Common myeloid progenitor, CD34-positive (primary cell): ENCODE measurements at places on chromosomes 12 and 14.

DNA sequence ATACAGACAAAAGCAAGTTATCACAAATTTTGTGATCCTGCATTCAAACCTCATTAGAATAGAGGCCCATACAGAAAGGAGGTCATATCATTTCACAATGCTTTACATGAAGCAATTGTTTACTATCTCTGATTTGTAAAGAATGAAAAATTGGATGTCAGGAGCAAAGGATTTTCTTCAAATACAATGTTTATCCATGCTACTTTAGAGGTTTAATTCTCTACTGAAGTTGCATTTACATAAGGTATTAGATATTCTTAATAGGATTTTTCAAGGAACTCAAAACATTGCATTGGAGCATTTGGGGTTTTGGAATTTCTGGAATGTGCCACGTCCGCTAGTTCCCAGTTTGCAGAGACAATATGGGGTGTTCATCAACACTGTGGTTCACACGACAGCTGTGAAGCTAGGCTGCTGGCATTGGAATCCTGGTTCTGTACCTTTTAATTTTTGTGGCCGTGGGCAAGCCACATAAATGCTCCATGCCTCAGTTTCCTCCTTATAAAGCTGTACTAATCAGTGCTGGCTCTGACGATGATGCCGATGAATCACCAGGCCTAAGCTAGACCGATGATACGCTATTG lies 174.8 kb downstream of the APAF1 start:
- H3K4me3 ChIP-seq, result no peak overlapping the region
- no peaks in the 10 kb centered on the region for H3K4me1 ChIP-seq
- H3K27ac ChIP-seq, result no peak overlapping the region
- peaks cover 8% of the 10 kb centered on the region for H3K27me3 ChIP-seq
- DNase-seq, result no peak
- no peaks in the 10 kb centered on the region for H3K36me3 ChIP-seq

GRCh38 chr14:65179918-65180724 lies 77.8 kb upstream of the MAX start:
- H3K36me3 ChIP-seq, result no peaks in the 10 kb centered on the region
- DNase-seq, result peak; percentile 76

- no peaks in the 10 kb centered on the region for H3K36me3 ChIP-seq
- no peak for DNase-seq
- no peak overlapping the region for H3K4me3 ChIP-seq
- no peak overlapping the region for H3K27ac ChIP-seq
- no peaks in the 10 kb centered on the region for H3K27me3 ChIP-seq
Measured at GRCh38 chr14:101301011-101301410, 260.3 kb upstream of the DIO3 start.

GRCh38 chr14:34713122-34713680 lies 1.2 kb downstream of the CFL2 start:
- no peaks in the 10 kb centered on the region for H3K27me3 ChIP-seq
- peaks cover 2% of the 10 kb centered on the region for H3K4me1 ChIP-seq
- H3K27ac ChIP-seq, result peak overlapping the region; percentile 85
- no peak for DNase-seq

DNA sequence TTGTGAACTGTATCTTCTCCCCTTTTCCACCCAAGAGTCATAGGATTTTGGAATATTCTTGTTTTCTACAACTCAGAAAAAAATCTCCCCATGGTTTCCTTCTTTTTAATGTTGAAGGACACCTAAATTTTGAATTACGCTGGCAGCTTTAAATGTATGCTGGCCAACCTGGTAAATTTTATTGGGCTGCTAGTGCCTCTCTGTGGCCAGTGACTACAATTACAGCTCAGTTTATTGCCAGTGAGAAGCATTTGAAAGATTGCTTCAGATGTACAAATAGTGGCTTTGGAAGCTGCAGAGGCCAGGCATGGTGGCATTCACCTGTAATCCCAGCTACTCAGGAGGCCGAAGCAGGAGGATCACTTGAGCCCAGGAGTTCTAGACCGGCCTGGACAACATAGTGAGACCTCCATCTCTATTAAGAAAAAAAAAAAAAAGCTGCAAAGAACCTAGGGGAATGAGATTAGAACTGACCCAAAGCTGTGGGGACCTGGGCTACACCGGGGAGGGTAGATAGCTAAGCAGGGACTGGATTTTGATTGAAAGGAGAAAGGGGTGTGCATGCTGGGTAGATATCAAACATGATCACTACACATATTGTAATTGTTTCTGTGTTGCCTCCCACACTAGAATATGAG lies 7.6 kb upstream of the RAB21 start:
- no peak overlapping the region for H3K4me3 ChIP-seq
- H3K27ac ChIP-seq, result no peak overlapping the region

GRCh38 chr12:55931317-55931779 lies 386 bp downstream of the DGKA start:
- H3K27ac ChIP-seq, result peak overlapping the region; percentile 75
- no peaks in the 10 kb centered on the region for H3K27me3 ChIP-seq
- H3K4me1 ChIP-seq, result peaks cover 61% of the 10 kb centered on the region
- peak overlapping the region; percentile 54 for H3K4me3 ChIP-seq
- H3K36me3 ChIP-seq, result peaks cover 2% of the 10 kb centered on the region

DNA sequence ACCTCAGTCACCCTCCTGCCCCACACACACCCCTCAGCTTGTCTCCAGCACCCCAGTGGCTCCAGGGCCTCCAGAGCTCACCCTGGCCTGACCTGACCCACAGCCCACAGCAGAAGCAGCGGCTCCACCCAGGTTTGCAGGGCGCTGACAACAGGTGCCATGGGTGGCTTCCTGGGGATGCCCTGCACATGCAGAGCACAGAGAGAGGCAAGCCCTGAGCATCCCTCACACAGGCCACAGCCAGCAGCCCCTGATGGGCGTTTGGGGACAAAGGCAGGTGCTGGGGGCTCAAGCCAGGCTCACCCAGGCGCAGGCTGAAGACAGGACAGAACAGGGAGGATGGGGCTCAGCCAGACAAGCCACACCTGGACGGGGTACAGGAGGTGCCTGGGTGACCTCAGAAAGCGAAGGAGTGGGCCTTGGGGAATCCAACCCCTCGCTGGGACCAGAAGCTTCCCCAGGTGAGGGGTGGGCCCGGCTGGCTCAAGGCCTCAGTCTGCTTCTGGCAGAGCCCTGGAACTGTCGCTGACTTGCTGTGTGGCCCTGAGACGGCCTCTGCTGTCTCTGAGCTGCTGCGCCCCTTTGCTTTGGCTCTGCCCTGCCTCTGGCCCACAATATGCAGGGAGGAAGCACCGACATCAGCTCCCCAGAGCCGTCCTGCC lies 10.6 kb downstream of the ARL6IP4 start:
- H3K36me3 ChIP-seq, result peaks cover 17% of the 10 kb centered on the region
- H3K4me1 ChIP-seq, result no peaks in the 10 kb centered on the region
- H3K27me3 ChIP-seq, result no peaks in the 10 kb centered on the region
- no peak for DNase-seq
- no peak overlapping the region for H3K4me3 ChIP-seq

DNA sequence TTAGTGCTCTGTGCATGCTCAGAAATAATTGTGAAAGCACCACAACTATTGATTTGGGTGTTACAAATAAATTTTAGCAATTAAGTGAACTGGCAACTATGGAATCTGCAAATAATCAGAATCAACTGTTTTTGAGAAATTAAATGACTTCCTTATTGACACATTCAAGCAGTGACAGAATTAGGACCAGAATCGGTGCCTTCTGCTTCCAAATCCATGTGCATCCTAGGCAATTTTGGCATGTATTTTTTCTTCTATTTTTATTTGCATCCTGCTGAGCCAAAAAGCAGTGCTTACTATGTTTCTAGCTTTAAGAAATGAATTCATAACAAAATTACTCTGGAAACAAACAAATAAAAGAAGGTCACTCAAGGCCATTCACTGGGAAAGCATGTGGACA lies 408.2 kb downstream of the GXYLT1 start:
- H3K4me1 ChIP-seq, result no peaks in the 10 kb centered on the region
- no peak for DNase-seq
- H3K27me3 ChIP-seq, result no peaks in the 10 kb centered on the region
- no peak overlapping the region for H3K27ac ChIP-seq

- no peak overlapping the region for H3K27ac ChIP-seq
- no peaks in the 10 kb centered on the region for H3K36me3 ChIP-seq
- DNase-seq, result no peak
- H3K4me3 ChIP-seq, result no peak overlapping the region
- peaks cover 2% of the 10 kb centered on the region for H3K4me1 ChIP-seq
Measured at GRCh38 chr14:64806202-64806861, 73.4 kb downstream of the SPTB start.

DNA sequence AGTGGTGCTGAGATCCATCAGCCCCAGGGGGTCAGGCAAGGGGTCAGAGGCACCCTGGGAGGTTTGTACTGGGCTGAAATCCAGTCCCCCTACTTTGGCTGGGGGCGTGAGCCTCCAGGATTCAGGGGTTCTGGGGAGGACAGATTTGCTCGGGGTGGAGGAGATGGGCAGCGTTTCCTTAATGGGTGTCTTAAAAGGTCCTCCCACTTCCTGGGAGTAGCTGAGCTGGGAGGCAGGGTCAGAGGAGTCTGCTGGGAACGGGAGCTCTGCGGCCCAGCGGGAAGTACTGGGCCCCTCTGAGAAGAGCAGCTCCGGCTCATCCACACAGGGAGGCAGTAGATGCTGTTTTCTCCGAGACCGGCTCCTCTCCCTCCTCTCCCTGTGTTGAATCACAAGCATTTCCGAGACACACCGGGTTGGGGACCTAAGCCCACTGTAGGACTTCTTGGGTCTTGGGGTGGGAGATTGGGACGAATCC lies 2.1 kb upstream of the TEX52 start:
- no peak for DNase-seq
- H3K4me3 ChIP-seq, result no peak overlapping the region
- no peak overlapping the region for H3K27ac ChIP-seq
- H3K27me3 ChIP-seq, result no peaks in the 10 kb centered on the region
- H3K4me1 ChIP-seq, result no peaks in the 10 kb centered on the region

- no peaks in the 10 kb centered on the region for H3K36me3 ChIP-seq
- H3K4me1 ChIP-seq, result peaks cover 17% of the 10 kb centered on the region
- peak; percentile 71 for DNase-seq
- peak overlapping the region; percentile 61 for H3K4me3 ChIP-seq
Measured at GRCh38 chr12:77324763-77325468, 259.5 kb upstream of the E2F7 start.

- peaks cover 46% of the 10 kb centered on the region for H3K4me1 ChIP-seq
- H3K27ac ChIP-seq, result peak overlapping the region; percentile 91
- peak; percentile 41 for DNase-seq
- H3K36me3 ChIP-seq, result peaks cover 4% of the 10 kb centered on the region
- no peaks in the 10 kb centered on the region for H3K27me3 ChIP-seq
- H3K4me3 ChIP-seq, result peak overlapping the region; percentile 98
Measured at GRCh38 chr12:93380480-93381121, 2.9 kb downstream of the NUDT4 start.

DNA sequence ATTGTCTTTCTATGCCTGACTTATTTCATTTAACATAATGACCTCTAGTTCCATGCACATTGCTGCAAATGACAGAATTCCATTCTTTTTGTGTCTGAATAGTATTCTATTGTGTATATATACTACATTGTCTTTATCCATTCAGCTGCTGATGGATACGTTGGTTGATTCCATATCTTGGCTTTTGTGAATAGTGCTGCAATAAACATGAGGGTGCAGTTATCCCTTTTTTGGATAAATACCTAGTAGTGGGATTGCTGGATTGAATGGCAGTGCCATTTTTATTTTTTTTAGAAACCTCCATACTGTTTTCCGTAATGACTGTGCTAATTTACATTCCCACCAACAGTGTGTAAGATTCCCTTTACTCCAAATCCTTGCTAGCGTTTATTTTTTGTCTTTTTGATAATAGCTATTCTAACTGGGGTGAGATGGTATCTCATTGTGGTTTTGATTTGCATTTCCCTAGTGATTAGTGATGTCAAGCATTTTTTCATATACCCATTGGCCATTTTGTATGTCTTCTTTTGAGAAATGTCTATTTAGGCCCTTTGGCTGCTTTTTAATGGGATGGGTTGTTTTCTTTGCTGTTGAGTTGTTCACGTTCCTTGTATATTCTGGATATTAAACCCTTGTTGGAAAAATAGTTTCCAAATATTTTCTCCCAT lies 2.3 kb downstream of the OAS2 start:
- H3K4me3 ChIP-seq, result peak overlapping the region; percentile 32
- H3K27ac ChIP-seq, result no peak overlapping the region
- H3K27me3 ChIP-seq, result no peaks in the 10 kb centered on the region
- H3K36me3 ChIP-seq, result no peaks in the 10 kb centered on the region

- no peak overlapping the region for H3K4me3 ChIP-seq
- no peak for DNase-seq
- peaks cover 14% of the 10 kb centered on the region for H3K27me3 ChIP-seq
- no peaks in the 10 kb centered on the region for H3K36me3 ChIP-seq
Measured at GRCh38 chr14:99968191-99968920, 96.9 kb upstream of the EVL start.

- peaks cover 16% of the 10 kb centered on the region for H3K4me1 ChIP-seq
- no peaks in the 10 kb centered on the region for H3K27me3 ChIP-seq
- H3K27ac ChIP-seq, result no peak overlapping the region
- DNase-seq, result no peak
Measured at GRCh38 chr14:63705561-63706070, 22.2 kb downstream of the SGPP1 start.

DNA sequence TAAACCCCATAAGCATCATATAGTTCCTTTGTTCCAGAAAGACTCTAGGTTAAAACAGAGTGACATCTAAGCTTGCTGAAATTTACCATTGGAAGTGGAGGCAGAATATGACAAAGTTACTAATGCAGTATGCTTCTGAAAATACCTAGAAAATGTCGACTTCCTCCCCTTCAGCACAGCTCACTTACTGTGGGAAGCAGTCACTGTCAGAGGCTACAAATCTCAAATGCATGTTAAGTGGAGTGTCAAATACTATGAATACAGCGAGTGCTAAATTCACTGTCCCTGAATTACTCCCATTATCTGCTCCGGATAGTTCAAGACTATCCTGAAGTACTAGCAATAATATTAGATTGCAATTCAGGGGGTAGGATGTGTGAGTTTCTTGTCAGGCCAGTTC lies 1454.6 kb downstream of the AACS start:
- H3K27ac ChIP-seq, result no peak overlapping the region
- no peaks in the 10 kb centered on the region for H3K27me3 ChIP-seq
- H3K4me3 ChIP-seq, result no peak overlapping the region
- no peak for DNase-seq
- H3K4me1 ChIP-seq, result no peaks in the 10 kb centered on the region

GRCh38 chr12:106942775-106943174 lies 12.9 kb upstream of the TMEM263 start:
- no peaks in the 10 kb centered on the region for H3K4me1 ChIP-seq
- H3K27me3 ChIP-seq, result peaks cover 2% of the 10 kb centered on the region
- no peaks in the 10 kb centered on the region for H3K36me3 ChIP-seq
- DNase-seq, result peak; percentile 13
- no peak overlapping the region for H3K27ac ChIP-seq

- H3K36me3 ChIP-seq, result no peaks in the 10 kb centered on the region
- no peak overlapping the region for H3K27ac ChIP-seq
- H3K27me3 ChIP-seq, result no peaks in the 10 kb centered on the region
- no peak overlapping the region for H3K4me3 ChIP-seq
- no peaks in the 10 kb centered on the region for H3K4me1 ChIP-seq
Measured at GRCh38 chr14:79961197-79961596, 250.1 kb downstream of the DIO2 start.

DNA sequence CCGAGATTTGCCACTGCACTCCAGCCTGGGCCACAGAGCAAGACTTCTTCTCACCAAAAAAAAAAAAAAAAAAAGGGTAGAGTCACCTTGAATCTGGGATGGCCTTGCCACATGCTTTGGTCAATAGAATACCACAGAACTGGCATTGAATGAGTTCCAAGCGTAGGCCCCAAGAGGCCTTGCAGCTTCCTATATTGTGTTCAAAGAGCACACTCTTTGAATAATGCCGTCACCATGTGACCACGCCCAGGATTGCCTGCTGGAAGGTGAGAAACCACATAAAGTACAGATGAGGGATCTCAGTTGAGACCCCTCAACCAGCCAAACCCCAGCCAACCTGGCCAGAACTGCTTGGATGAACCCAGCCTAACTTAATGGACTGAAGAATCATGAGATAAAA lies 239.2 kb upstream of the AMIGO2 start:
- H3K4me3 ChIP-seq, result no peak overlapping the region
- no peak for DNase-seq
- no peaks in the 10 kb centered on the region for H3K36me3 ChIP-seq
- peaks cover 6% of the 10 kb centered on the region for H3K4me1 ChIP-seq
